Natural killer cell (primary cell): ENCODE measurements at places on chromosomes 1 and 21. TPM values are rescaled to one million over a fixed set of nuclear protein-coding genes. Genes with fewer than 3 reads are reported as not detected.

The TAF5L gene
- total RNA-seq = 32.7 TPM

The CLDN8 gene
- total RNA-seq = not detected

- no peaks in the 10 kb centered on the region for H3K27me3 ChIP-seq
- no peak for DNase-seq
- H3K36me3 ChIP-seq = no peaks in the 10 kb centered on the region
- H3K27ac ChIP-seq = no peak overlapping the region
Observed at GRCh38 chr1:168281603-168282325, 1.1 kb downstream of the TBX19 start.

DNA sequence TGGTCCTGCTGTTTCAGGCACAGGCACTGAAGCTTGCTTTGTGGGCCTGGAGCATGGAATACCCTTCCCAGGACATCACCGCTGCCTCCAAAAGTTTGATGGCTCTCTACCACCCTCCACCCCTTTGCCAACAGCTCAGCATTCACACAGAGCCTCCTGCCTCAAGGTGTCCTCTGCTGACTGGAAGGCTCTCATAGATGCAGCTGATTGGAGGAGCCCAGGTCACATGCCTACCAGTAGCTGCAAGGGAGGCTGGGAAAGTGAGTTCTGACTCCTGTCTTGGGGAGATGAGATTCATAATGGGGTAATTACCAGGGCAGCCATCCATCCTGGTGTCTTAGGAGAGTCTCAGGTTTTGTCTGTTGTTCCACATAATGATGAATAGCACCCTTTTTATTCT is 124.8 kb upstream of the GRIK3 start:
- no peak overlapping the region for H3K27ac ChIP-seq
- no peak for DNase-seq
- H3K36me3 ChIP-seq = no peaks in the 10 kb centered on the region
- no peaks in the 10 kb centered on the region for H3K4me1 ChIP-seq
- H3K4me3 ChIP-seq = no peak overlapping the region
- no peaks in the 10 kb centered on the region for H3K27me3 ChIP-seq

- no peak for DNase-seq
- peaks cover 16% of the 10 kb centered on the region for H3K4me1 ChIP-seq
- no peak overlapping the region for H3K4me3 ChIP-seq
- peaks cover 25% of the 10 kb centered on the region for H3K27me3 ChIP-seq
- no peak overlapping the region for H3K27ac ChIP-seq
- H3K36me3 ChIP-seq = no peaks in the 10 kb centered on the region
Observed at GRCh38 chr1:247113094-247113497, 8.9 kb upstream of the ZNF669 start.

- no peaks in the 10 kb centered on the region for H3K27me3 ChIP-seq
- no peak overlapping the region for H3K4me3 ChIP-seq
- DNase-seq = peak; percentile 87
- no peak overlapping the region for H3K27ac ChIP-seq
Observed at GRCh38 chr1:32336963-32337675, 1.1 kb upstream of the MARCKSL1 start.

DNA sequence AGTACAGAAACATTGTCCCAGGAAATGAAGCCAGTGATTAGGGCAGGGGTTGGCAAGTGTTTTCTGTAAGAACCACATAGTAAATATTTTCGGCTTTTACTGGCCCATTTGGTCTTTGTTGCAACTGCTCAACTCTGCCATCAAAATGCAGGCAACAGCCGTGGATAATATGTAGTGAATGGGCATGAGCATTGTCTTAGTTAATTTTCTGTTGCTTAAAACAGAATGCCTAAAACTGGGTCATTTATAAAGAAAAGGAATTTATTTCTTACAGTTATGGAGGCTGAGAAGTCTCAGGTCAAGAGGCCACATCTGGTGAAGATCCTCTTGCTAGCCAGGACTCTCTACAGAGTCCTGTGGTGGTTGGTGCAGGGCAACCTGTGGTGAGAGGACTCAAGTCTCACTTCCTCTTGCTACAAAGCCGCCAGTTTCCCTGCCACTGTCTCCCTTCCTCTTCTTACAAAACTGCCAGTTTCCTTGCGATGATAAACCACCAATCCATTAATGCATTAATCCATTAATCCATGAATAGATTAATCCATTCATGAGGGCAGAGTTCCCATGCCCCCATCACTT is 166.4 kb downstream of the PSMG1 start:
- H3K4me1 ChIP-seq = peaks cover 13% of the 10 kb centered on the region
- H3K4me3 ChIP-seq = no peak overlapping the region
- no peak overlapping the region for H3K27ac ChIP-seq
- no peak for DNase-seq

GRCh38 chr1:30730346-30731108 is 7.1 kb upstream of the MATN1 start:
- H3K27me3 ChIP-seq = no peaks in the 10 kb centered on the region
- H3K4me1 ChIP-seq = peaks cover 39% of the 10 kb centered on the region
- no peak for DNase-seq
- H3K4me3 ChIP-seq = no peak overlapping the region
- H3K27ac ChIP-seq = peak overlapping the region; percentile 42

GRCh38 chr1:180181996-180182642 is 27.4 kb downstream of the QSOX1 start:
- no peak for DNase-seq
- no peaks in the 10 kb centered on the region for H3K4me1 ChIP-seq
- H3K36me3 ChIP-seq = peaks cover 32% of the 10 kb centered on the region
- no peak overlapping the region for H3K4me3 ChIP-seq
- H3K27me3 ChIP-seq = no peaks in the 10 kb centered on the region
